ENCODE measurements at places on chromosomes 3 and 15. TPM values are rescaled to one million over a fixed set of nuclear protein-coding genes. Genes with fewer than 3 reads are reported as not detected.

DNA sequence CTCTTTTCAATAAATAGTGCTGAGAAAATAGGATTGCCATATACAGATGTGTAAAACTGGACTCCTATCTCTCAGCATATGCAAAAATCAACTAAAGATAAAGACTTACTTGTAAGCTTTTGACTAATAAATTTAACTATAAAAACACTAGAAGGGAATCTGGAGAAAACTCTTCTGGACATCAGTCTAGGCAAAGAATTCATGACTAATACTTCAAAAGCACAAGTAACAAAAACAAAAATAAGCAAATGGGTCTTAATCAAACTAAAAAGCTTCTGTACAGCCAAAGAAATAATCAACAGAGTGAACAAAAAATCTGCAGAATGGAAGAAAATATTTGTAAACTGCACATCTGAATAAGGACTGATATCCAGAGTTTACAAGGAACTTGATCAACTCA is 1122.2 kb downstream of the TBL1XR1 start:
- DNase-seq, result no peak

SRGAP3 gene
- 10.3 TPM for total RNA-seq

GRCh38 chr15:64583983-64584382 is 123.6 kb downstream of the ZNF609 start:
- DNase-seq, result no peak

DNA sequence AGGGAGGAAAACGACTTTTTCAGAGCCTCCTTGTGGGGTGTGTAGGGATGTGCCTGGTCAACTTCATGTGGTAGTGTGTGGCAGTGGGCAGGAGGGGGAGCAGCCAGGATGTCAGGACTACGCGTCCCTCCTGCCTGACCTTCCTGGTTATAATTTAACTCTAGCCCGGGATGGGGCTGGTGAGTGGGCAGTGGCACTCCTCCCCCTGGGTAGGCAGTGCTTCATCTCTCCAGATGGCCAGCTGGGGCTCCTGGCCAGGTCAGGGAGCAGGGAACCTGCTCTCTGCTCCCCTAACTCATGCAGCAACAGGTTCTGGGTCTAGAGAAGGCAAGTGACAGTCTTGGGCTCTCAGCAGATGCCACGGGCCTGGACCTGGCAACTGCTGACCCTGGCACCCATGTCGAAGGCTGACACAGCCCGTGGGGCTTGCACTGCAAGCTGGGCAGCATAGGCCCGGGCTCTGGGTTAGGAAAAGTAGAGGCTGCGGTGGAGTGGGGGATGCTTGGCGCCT is 2.6 kb downstream of the ITIH4 start:
- DNase-seq, result no peak

GRCh38 chr3:52471371-52472238 is 16.2 kb downstream of the NISCH start:
- DNase-seq, result peak; percentile 82

DNA sequence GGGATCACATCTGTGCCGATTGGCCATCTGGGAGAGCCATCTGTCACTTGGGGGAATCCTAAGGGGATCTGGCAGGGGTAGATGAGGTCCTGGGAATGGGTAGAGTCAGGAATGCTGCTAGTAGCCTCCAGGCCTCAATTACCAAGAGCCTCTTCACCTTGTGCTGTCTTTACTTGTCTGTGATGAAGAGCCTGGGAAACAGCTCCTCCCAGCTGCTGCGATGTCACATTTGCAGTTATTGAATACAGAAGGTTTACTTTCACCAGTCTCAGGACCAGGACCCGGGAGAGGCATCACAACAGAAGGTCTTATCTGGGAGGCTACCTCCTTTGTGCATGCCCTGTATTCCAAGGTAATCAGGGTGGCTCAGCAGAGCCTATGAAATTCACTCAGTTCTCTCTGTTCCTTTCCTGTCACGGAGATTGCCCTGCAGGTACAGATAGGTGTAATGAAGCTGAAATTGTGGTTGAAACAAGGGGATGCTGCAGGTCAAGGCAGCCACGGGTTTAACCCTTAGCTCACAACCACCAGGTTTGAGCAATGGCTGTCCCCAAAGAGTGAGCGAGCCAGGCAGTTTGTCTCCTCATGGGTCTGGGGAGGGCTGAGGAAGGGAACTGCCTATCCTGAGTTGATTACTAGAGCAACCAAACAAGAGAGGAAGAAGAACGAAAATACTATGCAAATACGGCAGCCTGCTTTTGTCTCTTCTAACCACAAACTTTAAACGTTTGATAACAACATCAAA is 298.9 kb upstream of the RORA start:
- no peak for DNase-seq

GRCh38 chr3:89577637-89578530 is 470.5 kb downstream of the EPHA3 start:
- DNase-seq, result no peak

DNA sequence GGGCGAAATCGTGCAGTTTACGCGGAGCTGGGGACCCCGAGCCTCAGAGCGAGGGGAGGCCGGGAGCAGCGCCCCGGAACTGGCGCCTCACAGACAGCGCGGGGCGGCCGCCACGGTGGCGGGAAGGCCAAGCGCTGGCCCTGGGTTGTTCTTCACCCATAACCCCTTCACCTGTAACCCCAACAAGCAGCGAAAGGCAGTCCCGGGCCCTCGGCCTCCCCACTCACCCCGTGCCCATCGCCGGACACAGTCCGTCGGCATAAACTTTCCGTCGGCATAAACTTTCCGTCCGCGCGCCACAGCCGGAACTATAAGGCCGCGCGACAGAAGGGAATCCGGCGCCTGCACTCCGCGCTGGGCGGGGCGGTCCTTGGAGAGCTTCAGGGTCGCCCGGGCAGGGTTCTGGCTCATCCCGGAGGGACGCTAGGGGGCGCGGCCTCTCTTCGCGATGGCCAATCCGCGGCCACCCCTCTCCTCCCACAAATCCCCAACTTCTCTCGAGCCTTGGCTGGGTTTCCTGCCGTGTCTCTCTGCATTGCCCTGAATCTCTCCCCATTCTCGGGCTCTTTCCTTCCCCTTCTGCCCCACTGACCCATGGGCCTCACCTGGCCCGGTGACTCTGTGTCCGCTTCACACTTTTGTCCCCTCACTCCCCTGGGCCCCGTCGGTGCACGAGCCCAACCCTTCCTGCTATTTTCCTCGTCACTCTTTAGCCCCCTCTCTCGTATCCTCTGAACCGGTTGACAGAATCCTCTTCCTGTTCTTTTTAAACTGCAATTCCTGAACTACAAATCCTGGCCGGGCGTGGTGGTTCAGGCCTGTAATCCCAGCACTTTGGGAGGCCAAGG is at the start of gene INTS14:
INTS14 (minus strand) TSS at position 261 of the 848 bp plus-strand sequence. CDS start 3,751 bp downstream, outside the sequence.
- DNase-seq, result peak; percentile 99

UQCC5 gene
- 65.8 TPM for total RNA-seq

DNA sequence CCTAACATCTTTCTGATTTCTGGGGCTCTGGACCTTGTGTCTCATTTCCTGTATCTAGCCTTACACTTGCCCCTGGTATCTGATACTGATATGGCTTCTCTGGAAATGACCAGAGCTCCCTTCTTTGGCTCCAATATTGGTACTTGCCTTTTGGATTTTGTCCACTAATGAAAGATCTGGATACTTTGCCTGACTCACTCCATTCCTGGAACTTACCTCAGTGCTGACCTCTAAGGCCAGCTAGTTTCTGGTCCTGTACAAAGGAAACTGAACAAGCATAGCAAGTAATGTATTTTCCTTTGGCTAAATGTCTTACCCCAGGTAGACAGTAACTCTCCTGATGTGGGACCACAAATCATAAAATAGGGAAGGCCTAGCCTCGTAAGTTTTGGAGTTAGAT is 93.8 kb upstream of the SLC4A7 start:
- DNase-seq, result no peak

SH2D7 gene
- not detected for total RNA-seq

- no peak for DNase-seq
Observed at GRCh38 chr15:83200589-83200988, 7.0 kb downstream of the HDGFL3 start.

GRCh38 chr3:169420429-169420828 is 243.1 kb downstream of the MECOM start:
- DNase-seq, result no peak

CAND2 gene
- total RNA-seq, result 76.2 TPM

LACTB gene
- total RNA-seq, result 27.4 TPM
